Astrocyte of the hippocampus (primary cell): ENCODE measurements at places on chromosomes 3 and 15.

- no peak for DNase-seq
These were observed 63.8 kb downstream of the TRIM71 start for GRCh38 chr3:32881624-32882023.

DNA sequence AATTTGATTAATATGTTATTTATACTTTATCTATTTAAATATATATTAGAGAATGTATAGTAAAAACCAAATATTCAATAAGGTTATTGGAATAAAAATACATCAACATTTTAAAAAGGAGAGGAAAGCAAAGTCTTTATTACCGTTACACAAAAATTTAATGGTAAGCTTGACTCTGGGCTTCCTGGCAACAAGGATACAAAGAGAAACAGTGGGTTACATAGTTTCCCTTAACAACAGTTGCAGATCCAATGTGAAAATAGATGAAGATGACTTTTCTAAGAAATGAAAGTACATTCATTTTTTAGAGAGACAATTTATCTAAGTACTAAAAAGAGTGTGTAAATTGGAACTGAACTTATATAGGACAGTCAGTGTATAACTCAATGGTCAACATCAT is 6.0 kb upstream of the PHLDB2 start:
- no peak for DNase-seq

DNA sequence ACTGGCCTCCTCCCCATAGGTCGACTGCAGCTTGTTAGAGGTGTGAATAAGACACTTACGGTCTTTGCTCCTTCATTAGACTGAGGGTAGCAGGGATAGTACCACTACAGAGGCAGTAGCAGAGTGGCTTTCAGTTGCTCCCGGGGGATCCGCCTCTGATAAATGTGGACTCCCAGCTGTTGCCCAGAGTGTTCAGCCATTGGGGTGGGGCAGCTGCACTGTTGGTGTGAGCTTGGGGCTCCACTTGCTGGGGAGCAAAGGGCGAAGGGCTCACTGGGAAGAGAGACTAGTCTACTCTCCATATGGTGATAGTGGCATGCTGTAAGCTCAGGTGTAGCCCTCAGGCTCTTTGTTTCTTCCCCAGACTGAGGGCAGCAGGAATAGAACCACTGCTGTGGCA is 239.1 kb downstream of the LRRN1 start:
- DNase-seq: no peak

- no peak for DNase-seq
These were observed 49.3 kb downstream of the CPEB1 start for GRCh38 chr15:82597815-82598214.

DNA sequence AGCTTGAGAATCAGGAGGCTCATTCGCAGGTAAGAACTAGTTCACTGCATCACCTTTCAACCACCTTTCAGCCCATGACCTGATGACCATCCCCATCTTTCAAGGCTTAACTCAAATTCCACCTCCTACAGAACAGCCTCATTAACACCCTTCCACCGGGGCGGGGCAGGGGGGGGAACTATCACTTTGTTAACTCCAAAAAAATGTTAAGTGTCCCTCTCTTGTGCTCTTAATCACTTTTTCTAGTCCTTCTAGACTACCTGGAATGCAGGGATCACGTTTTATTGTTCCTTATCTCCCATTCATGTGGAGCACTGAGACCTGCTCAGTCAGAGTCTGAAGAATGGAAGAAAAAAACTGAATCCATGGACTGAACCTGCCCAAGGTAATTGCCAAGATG is 51.8 kb downstream of the ATP13A4 start:
- DNase-seq: no peak
